Liver (tissue), 10 donors: ENCODE measurements at places on chromosomes 12 and 14.

DNA sequence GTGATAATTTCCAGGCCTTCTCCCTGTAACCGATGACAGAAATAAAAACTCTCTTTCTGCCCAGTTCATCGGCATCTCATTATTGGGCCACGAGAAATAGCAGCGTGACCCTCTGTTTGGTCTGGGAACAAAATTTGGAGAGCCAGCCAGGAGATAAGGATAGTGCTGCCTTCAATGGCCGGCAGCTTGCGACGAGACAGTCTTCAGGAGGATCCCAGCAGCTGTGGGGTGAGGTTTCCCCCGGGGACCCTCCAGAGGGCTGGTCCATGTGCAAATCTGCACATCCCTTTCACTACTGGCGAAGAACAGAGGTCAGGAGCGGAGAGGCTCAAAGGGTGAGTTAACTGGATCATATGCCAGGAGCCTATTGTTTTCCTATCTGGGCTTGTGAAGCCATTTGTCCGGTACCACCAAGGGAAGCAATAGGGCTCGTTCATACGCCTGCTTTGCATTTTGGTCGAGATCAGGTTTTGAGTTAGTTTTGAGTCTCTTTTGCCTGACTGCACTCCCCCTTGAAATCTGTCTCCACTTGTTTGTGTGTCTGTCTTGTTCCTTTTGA lies 4.8 kb downstream of the SLC39A2 start:
- DNase-seq: no peak

GRCh38 chr12:57441846-57442427 lies 7.4 kb downstream of the INHBC start:
- DNase-seq: no peak

DNA sequence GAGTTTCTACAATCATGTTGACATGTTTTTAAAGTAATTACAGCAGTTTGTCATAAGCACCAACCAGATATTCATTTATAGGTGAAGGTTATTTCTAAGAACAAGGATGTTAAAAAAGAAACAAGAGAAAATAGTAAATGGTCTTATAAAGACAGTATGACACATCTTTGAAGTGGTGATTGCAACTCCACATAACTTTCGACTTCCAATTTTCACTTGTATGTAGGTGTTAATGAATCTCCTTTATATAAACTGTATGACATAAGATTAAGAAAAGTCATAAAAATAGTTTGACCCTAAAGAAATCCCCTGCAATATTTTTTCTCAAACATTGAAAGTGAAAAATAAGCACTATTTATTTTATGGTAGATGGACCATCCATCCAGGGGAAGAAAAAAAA lies 144.8 kb upstream of the PTPRQ start:
- DNase-seq: no peak

GRCh38 chr12:15880721-15881120 lies 1.5 kb upstream of the STRAP start:
- no peak for DNase-seq

- peak; percentile 57 for DNase-seq
These were observed 9.0 kb upstream of the OR6J1 start for GRCh38 chr14:22653012-22653621.

DNA sequence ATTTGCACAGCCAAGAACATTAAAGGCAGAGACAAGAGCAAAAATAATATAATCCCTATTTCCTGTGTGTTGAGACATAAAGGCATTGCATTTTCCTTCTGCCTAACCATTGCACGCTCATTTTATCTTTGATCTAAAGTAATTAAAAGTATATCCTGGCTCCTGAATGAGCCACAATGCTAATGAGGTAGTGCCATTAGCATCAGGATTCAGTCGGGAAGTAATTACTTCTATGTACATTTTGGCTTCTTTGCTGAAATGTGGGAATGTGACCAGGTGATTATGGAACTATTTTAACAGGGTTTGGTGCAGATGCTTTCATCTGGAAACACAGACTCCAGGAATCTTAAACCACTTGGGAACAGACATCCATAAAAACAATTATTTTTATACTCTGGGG lies 77.4 kb downstream of the TMTC1 start:
- no peak for DNase-seq

- DNase-seq: no peak
These were observed 2.9 kb upstream of the NYNRIN start for GRCh38 chr14:24395609-24396582.

GRCh38 chr12:54588110-54588889 lies at the start of gene PPP1R1A:
PPP1R1A (minus strand) TSS chr12:54588659; CDS start chr12:54588488, 171 bp downstream.
- no peak for DNase-seq

GRCh38 chr12:44334347-44334746 lies 498.5 kb downstream of the TMEM117 start:
- no peak for DNase-seq

DNA sequence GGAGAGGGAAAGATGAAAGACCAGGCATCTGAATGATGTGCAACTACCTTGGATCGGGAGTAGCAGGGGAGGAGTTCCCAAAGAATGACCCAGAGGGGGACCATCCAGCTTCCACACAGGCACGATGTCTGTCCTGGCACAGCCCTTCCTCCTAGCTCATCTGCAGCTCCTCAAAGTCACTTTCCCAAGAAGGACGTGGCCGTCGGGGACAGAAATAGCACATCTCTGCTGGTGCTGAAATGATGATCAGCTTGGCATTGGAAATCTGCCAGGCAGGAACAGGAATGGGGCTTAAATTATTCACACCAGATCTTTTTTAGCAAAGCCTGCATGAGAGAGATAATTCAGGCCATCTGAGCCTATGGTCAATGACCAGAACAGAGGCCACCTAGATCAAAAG lies 41.7 kb downstream of the TSPAN11 start:
- no peak for DNase-seq

GRCh38 chr14:92647797-92648279 lies 100.6 kb downstream of the LGMN start:
- DNase-seq: no peak

- DNase-seq: no peak
These were observed 205.3 kb upstream of the PRICKLE1 start for GRCh38 chr12:42794806-42795205.

DNA sequence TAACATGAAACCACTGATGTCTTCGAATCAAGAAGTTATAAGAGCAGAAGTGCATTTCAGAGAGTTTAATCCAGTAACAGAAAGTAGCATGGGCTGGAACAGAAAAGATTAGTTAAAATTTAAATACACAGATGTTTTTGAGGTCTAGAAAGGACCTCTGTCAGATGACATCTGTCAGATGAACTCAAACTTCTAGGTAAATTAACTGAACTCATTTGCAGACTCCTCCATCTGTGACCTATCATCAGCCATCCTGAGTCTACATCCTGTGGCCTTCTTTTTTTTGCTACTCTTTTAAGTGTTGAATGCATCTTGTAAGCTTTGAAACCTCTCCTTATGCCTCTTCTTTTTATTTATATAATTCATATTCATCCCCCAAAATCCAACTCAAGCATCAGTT lies 53.3 kb downstream of the C2CD5 start:
- no peak for DNase-seq

GRCh38 chr14:38120109-38120508 lies 87.6 kb upstream of the SSTR1 start:
- no peak for DNase-seq

- DNase-seq: no peak
These were observed 478.8 kb downstream of the LRIG3 start for GRCh38 chr12:58441483-58441882.

DNA sequence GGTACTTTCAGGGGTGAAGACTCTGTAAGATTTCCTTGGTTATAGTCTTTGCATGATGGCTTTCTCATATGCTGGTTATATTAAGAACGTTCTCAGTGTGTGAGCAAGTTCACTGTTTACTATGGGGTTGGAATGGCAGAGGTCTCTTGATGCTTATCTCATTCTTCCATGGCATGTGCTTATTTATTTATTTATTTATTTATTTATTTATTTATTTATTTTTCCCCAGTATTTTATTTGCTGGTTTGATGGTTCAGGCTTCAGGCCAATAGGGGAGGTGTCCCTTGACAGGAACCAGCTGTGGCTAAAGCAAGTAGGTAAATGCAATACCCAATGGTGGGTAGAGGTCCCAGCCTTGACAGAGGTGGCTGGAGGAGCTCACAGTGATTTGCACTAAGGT lies 161.3 kb upstream of the GARIN6 start:
- no peak for DNase-seq

GRCh38 chr14:22666203-22666893 lies 22.2 kb upstream of the OR6J1 start:
- DNase-seq: no peak

GRCh38 chr12:123471374-123472068 lies 13.6 kb downstream of the SNRNP35 start:
- no peak for DNase-seq

- no peak for DNase-seq
These were observed 1.6 kb downstream of the RFX4 start for GRCh38 chr12:106584104-106585064.

DNA sequence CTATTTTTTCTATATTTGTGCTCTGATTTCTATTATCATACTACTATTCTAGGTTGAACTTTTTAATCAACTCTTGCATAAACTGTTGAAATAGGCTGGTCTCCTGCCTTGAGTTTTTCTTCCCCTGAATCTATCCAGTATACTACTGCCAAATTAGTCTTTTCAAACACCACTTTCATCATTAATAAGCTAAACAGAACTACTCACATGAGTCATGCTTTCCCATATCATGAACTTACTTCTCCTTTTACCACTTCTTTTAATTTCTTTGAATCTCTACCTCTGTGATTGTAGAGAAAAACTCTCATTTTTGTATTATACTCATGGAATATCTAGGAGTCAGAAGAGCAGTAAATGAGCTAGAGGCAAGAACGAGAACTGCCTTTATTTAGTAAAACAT lies 340.3 kb upstream of the PDE3A start:
- no peak for DNase-seq

GRCh38 chr14:103908580-103908979 lies 19.7 kb upstream of the TDRD9 start:
- DNase-seq: no peak

DNA sequence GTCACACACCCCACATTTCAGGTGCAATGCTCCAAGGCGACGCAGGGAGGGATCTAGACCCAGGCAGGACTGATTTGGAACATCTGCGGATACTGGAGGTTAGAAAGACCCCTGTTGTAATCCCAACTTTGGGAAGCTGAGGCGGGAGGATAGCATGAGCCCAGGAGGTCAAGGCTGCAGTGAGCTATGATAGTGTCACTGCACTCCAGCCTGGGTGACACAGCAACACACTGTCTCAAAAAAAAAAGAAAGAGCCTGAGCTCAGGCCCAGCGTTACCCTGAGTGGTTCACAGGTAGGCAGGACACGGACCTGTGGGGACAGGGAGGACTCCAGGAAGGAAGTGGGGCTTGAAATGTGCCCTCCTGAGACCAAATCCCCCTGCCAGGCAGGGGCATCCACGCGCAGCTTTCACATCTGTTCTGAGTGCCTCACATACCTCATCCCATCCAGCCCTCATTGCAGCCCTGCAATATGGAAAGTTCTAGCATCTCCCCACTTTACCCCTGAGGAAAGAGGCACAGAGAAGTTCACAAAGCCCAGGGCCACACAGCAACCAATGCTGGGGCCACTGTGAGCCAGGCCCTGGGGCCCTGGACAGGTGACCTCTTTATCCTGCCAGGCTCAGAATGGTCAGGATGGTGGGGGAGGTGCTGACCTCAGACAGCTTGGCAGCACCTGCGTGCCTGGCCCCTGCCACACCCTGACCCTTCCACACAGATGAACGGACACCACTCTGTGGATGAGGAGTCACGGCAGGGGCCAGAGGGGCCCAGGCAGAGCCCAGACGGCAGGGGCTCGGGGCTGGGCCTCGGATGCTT lies 34.1 kb downstream of the CCDC85C start:
- no peak for DNase-seq

DNA sequence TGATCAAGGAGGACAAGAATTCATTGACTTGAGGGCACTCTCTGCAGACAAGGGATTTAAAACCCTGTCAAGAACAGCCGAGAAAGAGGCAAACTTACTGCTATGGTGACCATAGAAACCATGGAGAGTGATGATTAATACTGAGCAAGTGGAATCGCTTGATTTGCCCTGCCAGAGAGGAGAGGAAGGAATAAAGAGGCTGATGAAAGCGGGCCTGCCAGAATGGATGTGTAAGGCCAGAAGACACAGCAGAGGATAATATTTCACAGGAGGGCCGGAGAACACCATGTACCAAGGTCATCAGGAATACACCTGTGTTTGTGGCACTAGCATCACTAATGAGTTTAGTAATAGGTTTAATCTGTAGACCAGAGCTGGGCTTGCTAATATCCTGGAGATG lies 221.8 kb upstream of the DCN start:
- no peak for DNase-seq

DNA sequence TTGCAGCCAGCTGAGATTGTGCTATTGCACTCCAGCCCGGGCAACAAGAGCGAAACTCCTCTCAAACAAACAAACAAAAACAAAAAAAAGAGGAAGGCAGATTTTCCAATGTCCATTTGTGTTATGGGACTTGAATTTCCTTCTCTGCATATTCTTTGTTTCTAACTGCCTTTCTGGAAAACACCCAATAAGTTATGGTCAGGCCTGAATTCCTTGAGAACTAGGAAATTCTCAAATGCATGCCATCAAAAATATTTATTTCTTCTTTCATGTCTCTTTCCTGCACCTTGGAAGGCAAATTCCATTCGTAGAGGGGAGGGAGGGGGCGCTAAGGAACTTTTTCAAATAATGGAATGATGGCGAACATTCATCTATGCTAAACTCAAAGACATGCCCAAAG lies 117.6 kb upstream of the TMCC3 start:
- no peak for DNase-seq

- no peak for DNase-seq
These were observed 95.8 kb upstream of the NCOR2 start for GRCh38 chr12:124663206-124663605.

DNA sequence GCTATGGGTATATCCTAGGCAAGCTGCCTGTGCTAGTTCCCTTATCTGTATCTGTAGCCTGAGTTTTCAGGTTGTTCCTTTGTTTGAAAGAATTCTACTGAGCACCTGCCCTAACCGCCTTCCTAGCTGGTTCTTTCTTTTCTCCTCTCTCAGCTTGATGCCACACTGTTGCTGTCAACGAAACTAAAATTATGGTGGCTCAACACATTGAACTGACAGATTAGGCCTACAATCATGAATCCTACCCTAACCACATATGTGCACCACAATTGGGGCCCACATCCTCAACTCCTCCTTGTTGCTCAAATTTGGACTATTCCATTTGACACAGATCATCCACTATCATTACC lies 36.2 kb upstream of the RESF1 start:
- DNase-seq: no peak

- no peak for DNase-seq
These were observed 50.3 kb downstream of the SNAPC1 start for GRCh38 chr14:61812347-61813095.

- DNase-seq: no peak
These were observed 61.3 kb downstream of the C12orf50 start for GRCh38 chr12:87967871-87968270.

DNA sequence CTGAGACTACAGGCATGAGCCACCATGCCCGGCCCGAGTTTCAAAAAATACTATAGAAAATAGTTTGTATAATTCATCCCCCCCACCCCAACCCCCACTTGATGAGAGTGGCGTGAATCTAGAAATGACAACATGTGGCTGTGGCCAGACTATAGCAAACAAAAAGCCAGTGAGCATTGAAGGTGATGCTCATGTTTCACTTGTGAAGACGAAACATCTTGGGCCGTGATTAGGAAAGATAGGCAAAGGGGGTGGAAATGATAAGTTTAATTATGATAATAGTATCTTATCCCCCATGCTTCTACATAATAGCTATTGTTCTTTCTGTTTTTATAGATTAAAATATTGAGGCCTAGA lies 8.5 kb downstream of the BORCS5 start:
- no peak for DNase-seq
